ENCODE measurements at places on chromosomes 2 and 18. TPM values are rescaled to one million over a fixed set of nuclear protein-coding genes. Genes with fewer than 3 reads are reported as not detected.

GRCh38 chr2:219416938-219417337 is 1.2 kb upstream of the DES start:
- H3K36me3 ChIP-seq: no peaks in the 10 kb centered on the region
- no peaks in the 10 kb centered on the region for H3K4me1 ChIP-seq

GRCh38 chr2:100236166-100236565 is 86.1 kb downstream of the LONRF2 start:
- H3K27me3 ChIP-seq: peaks cover 29% of the 10 kb centered on the region
- DNase-seq: no peak
- H3K4me1 ChIP-seq: peaks cover 18% of the 10 kb centered on the region
- H3K4me3 ChIP-seq: no peak overlapping the region
- no peak overlapping the region for H3K27ac ChIP-seq

SERPINB4 gene
- not detected for total RNA-seq

DGKD gene
- total RNA-seq: 49.5 TPM

Data from progenitor cell of endocrine pancreas (in vitro differentiated cells).